ENCODE measurements at places on chromosomes 16 and 17.
A peak's percentile ranks its signal among the peaks of the same experiment; 100 is the strongest.

GRCh38 chr16:4288148-4288921 is 15.5 kb upstream of the TFAP4 start:
- DNase-seq = peak; percentile 75

DNA sequence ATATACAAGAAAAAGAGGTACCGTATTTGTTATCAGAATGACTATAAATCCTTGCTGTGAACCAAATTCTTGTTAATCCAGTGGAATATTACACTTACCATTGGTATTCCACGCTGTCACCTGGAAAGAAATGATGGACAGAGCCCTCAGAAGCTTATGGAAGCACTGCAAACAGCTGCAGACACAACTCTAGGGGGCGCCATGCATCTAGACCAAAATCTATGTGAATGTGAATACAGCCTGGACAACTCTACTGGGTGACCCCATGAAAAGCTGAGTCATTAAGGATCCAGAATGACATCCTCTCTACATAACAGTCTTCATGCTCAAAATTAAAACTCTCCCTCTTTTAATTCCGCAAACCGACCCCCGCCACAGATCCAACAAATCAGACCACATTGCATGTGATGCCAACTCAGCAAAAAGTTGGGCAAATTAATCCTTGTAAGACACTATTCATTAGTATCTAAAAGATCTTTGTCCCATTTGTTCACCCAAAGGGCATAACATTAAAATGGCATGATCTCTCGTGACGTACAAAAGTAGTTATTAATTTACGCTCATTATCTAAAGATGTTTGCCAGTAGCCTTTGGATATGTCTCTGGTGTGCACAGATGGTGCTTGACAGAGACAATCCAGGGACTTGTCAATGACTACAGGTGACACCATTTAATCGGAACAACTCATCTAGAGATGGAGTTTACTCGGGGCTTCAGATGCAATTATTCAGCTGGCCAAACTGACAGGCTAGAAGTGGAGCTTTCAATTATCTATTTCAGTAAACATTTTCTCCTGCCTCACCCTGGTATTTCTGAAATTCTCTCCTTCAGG is 552.7 kb upstream of the PSMD7 start:
- DNase-seq = no peak

DNA sequence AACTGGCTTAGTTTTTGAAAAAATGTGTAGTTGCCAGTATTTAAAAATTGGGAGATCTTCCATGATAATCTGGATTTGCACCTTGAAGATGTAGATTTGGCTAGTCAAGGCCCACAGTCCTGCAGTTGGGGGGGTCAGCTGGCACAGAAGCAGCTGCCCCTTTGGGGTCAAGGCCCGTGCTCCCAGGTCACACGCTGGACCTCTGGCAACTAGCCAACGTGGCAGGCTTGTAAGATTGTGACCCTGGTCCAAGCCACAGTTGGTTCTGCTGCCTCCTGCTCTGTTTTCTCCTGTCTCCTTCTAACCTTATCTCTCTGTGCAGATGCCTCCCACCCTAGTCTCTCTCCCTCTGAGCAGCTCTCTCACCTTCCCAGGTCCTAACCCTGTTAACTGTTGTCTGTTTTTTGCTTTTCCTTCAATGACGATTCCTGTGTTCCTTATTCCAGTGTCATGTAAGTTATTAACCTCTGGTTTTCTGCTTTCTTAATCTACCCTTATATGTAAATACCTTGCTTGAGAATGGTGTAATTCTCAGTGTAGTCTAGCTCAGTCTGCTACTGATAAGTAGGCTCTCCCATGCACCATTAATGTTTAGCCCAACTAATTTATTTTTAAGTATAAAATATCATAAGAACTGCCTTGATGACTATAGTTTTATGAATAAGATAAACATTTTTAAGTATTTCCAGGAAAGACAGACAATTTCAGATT is 27.9 kb downstream of the CLEC16A start:
- no peak for DNase-seq

DNA sequence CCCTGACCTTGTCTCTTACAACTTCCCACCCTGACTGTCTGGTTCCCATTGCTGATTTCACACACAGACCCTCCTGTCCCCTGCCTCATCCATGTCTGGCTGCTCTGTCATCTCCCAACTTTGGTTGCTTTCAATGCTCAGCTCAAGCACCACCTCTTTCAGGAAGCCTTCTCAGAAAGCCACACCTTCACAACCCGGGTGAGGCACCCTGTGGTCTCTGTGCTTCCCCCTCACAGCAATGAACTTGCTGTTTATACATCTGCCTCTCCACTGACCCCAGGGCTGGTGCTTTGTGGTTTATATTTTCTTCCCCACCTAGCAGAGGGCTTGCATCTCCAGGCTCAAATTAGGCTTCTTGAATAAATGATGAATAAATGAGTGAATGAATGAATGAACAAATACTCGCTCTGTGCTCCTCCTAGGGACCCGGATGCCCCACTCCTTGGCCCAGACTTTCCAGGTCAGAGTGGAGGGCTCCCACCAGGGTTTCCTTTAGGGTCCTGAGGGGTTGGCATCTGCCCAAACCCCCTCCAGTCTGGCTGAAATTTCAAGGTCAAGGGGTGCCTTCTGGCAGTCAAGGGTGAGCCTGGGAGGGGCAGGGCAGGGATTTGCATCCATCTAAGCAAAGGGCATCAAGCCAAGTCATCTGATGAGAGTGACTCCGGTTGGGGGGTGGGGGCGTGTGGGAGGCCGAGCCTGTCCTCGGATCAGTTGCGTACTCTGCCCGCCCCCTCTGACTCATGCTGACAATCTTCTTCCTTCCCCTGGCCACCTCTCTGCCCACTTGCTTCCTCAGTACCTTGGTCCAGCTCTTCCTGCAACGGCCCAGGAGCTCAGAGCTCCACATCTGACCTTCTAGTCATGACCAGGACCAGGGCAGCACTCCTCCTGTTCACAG is at the start of gene ITGAX:
ITGAX (plus strand) TSS at position 783 of the 898 bp plus-strand sequence; CDS start at position 862, 79 bp downstream.
- DNase-seq = peak; percentile 66

DNA sequence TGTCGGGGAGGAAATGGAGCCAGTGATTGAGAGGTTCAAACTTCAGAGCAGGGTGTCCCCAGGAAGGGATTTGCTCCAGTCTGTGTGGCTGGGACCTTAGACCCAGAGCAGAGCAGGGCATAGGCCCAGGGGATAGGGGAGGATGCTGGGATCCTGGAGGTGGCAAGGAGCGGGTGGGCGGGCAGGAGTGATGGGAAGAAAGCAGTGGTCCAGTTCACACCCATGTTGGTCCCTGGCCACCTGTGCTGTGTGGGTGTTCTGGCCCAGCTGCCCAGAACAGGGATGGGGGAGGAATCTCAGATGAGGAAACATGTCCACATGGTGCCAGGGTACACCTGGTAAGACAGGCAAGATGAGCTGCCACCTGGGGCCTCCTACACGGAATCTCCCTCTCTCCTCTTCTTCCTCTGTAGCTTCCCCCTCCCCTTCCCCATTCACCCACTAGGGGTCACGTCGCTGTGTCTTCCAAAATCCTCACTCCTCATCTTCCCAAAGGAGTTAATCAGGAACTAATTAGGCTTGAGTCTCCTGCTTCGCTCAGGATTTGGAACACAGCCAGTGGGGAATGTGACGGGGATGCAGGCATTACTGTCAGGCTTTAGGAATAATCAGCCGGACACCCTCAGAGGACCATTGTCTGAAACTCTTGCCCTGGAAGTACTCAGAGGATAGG is 2.3 kb downstream of the BEAN1 start:
- no peak for DNase-seq

GRCh38 chr16:11828696-11829095 is 22.6 kb downstream of the RSL1D1 start:
- DNase-seq = no peak

DNA sequence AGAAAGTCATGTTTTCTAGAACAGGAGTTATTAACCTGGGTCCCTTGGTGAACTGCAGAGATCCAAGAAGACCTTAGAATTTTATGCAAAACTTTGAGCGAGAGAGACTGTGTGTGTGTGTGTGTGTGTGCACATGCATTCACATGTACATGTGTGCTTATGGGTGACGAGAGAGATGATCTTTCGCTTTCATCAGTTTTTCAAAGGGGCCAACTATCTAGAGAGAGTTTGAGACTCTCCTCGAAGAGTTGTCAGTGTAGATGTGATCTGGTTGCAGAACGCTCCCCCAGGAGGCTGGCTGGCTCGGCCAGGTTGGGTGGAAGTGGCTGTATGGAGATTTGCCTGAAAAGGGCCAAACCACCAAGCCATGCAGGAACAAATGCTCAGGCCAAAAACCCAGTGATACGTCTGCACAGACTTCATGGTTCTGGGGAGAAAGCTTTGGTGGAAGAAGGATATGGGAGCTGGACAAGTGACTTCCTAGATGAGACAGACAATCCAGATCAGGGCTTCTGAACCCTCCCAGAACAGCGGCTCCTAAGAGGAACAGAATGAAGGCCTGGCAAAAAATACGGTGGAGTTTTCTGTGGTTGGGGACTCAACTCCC is 6.1 kb downstream of the PIK3R5 start:
- DNase-seq = no peak

GRCh38 chr16:87266846-87267245 is 50.3 kb downstream of the C16orf95 start:
- DNase-seq = no peak

DNA sequence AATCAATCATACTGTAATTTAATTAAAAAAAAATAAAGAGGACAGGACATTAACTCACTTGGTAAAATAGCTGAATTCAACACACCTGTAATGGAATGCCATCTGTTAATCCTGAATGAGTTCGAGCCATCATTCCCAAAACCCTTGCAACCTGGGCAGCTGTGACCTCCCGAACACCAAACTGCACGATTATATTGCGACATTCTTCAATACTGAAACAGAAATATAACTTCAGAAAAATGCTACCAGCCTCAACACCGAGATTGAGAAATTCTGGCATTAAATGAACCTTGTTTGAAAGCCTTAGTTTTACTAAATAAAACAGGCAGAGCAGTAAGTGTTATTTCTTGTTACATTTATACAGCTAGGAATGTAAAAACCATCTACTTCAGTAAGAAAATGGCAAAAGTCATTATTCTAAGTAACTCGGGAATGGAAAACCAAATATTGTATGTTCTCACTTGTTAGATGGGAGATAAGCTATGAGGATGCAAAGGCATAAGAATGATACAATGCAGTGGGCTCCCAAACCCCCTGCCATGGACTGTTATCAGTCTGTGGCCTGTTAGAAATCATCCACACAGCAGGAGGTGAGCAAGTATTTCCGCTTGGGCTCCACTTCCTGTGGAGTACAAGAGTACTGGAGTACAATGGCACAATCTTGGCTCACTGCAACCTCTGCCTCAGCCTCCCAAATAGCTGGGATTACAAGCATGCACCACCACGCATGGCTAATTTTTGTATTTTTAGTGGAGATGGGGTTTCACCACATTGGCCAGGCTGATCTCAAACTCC is 46.5 kb downstream of the CNOT1 start:
- peak; percentile 51 for DNase-seq

- DNase-seq = no peak
These were observed 126.9 kb downstream of the SPACA3 start for GRCh38 chr17:33118391-33119075.

GRCh38 chr17:55466671-55467070 is 44.6 kb downstream of the SMIM36 start:
- DNase-seq = no peak

- no peak for DNase-seq
These were observed 8.5 kb upstream of the NPIPB2 start for GRCh38 chr16:11950388-11950787.

DNA sequence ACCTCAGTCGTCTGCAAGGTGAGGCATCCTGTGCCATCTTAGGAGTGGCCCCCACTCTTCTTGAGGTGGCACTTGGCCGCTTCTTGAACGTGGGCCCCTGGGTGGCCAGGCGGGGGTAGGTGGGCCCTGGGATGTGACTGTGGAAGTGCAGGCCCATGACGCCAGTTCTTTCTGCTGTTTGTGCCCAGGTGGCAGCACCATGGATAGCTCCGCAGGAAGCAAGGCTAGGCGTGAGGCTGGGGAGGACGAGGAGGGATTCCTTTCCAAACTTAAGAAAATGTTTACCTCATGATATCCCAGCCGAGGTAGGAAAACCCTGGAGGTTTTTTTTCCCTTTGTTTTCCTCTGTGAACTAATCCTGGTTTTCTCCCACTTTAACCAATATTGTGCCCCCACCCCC is 19.8 kb downstream of the NMRAL1 start:
- no peak for DNase-seq

GRCh38 chr17:66002063-66002585 is 189.8 kb downstream of the CEP112 start:
- no peak for DNase-seq

DNA sequence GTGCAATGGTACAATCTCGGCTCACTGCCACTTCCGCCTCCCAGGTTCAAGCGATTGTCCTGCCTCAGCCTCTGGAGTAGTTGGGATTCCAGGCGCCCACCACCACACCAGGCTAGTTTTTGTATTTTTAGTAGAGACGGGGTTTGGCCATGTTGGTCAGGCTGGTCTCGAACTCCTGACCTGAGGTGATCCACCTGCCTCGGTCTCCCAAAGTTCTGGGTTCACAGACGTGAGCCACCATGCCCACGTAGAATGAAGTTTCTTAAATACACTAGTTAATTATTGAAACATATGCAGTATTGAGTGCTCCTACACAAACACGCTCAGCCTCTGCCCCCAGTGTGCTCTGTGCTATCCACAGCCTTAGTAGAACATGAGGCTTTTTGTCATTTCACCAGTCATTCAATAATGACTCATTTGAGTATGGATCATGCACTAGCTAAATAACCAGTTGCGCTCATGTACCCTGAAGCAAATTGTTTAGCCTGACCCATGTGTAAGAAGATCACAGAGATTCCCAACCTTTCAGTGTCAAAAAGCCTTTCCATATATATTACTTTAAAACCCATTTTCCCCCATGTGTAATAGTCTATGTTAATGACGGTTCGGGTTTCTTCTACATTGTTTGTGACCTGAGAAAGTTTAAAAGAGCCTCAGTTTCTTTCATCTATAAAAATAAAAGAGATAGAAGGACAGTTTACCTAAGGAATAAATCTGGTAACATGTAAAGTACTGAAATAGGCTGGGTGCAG is 49.7 kb downstream of the TUBD1 start:
- DNase-seq = no peak

- no peak for DNase-seq
These were observed 6.4 kb downstream of the RPS15A start for GRCh38 chr16:18783430-18784341.

DNA sequence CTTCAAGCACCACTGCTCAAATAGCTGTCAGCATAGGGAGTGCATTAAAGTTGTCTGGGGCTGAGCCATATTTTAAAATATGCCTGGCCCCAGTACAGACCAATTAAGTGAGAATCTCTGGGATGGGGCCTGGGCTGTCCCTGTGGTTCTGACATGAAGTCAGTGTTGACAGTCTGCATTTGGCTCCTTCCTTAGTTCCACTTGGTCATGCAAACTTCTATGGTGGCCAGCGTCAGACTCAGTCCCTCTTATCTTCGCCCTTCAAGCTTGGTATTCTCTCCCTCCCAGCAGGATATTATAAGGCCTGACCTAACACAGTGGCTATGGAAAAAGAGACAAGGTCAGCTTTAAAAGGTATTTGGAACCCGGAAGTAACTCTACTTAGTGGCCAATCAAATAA is 177.2 kb downstream of the PMP22 start:
- no peak for DNase-seq

GRCh38 chr16:10367616-10368188 is 18.2 kb upstream of the ATF7IP2 start:
- no peak for DNase-seq

All from right lobe of liver (tissue), 6 donors.